Left cardiac atrium (tissue), 4 donors: ENCODE measurements at places on chromosomes 13 and 19. TPM values are rescaled to one million over a fixed set of nuclear protein-coding genes. Genes with fewer than 3 reads are reported as not detected.

GRCh38 chr19:2341244-2341751 lies 12.8 kb downstream of the SPPL2B start:
- no peak for DNase-seq

Gene ZNF470
- 3.4 TPM for total RNA-seq

Gene LGI4
- total RNA-seq, result 17.9 TPM

Gene TMEM38A
- total RNA-seq, result 6.7 TPM

DNA sequence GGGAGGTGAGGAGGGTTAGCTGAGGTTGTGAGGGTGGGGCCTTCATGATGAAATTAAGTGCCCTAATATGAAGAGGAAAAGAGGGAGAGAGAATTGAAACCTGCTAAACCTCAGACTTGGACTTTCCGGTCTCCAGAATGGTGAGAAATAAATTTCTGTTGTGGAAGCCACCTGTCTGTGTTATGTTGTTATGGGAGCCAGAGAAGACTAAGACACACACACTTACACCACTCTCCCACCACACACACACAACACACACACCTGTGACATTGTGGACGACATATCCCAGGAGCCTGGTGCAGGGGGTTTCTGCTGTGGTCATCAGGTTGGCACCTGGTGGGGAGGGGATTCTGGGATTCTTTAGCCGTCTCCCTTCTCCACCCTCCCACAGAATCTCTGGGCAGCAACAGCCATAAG lies 14.0 kb downstream of the KLK4 start:
- no peak for DNase-seq

GRCh38 chr13:36673838-36674326 lies at the start of gene SERTM1:
SERTM1 (plus strand) TSS chr13:36674020; CDS start chr13:36695079, 21,059 bp downstream.
- DNase-seq, result peak; percentile 25

DNA sequence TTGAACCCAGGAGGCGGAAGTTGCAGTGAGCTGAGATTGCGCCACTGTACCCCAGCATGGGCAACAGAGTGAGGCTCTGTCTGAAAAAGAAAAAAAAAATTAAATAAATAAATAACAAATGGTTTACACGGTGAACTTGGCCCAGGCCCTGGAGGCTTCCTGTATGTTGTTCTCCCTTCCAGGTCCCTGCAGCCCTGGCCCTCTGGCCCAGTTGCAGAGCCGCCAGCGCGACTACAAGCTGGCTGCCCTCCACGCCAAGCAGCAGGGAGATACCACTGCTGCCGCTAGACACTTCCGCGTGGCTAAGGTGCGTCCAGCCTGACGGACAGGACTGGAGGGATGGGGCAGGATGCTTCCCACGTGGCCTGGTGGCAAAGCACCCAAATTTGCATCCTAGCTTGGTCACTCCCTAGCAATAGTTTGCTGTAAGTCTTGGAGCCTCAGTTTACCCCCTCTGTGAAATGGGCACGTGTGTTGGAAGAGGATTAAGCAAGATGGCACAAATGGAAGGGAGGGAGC lies 11.9 kb downstream of the CC2D1A start:
- DNase-seq, result peak; percentile 45

Gene GRIK5
- total RNA-seq, result 12.6 TPM

Gene ATP1A3
- total RNA-seq, result 235 TPM

DNA sequence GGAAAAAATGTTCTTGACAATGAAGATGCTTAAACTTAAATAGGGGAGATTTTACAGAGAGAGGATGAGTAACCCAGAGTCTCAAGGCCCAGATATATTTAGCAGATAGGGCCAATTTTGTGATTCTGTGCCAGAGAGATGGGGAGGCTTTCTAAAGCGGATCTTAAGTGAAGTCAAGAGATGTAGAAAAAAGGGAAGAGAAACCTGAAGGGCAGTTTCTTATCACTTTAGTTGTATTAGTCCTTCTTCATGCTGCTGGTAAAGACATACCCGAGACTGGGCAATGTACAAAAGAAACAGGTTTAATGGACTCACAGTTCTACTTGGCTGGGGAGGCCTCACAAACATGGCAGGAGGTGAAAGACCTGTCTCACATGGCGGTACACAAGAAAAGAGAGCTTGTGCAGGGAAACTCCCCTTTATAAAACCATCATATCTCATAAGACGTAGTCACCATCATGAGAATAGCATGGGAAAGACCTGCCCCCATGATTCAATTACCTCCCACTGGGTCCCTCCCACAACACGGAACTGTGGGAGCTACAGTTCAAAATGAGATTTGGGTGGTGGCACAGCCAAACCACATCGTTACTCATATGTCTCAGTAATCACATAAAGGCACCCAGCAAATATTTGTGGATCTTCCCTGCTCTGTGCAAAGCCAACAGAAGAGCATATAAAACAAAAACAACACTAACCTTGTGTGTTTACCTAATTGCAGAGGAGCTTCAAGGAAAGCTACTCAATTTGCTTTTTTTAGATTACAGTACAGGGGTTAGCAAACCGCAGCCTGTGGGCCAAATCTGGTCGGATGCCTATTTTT lies 102.6 kb upstream of the MYCBP2 start:
- no peak for DNase-seq

DNA sequence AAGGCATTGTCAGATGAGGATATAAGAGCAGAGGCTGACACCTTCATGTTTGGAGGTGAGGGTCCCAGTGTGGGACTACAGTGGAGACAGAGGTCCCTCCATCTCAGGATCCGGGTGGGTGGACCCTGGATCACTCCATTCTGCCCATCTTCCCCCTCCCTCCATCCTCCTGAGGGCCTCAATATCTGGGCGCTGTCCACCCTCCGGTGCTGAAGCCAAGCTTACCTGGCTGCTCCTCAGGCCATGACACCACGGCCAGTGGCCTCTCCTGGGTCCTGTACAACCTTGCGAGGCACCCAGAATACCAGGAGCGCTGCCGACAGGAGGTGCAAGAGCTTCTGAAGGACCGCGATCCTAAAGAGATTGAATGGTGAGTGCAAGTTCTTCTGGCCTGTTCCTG lies 11.9 kb downstream of the CYP4F12 start:
- DNase-seq, result no peak

GRCh38 chr19:38134540-38135149 lies 89.4 kb downstream of the DPF1 start:
- peak; percentile 37 for DNase-seq

Gene MYO16
- 1.6 TPM for total RNA-seq

Gene ZNF560
- 0.92 TPM for total RNA-seq

GRCh38 chr13:101455863-101456262 lies 3.4 kb downstream of the ITGBL1 start:
- DNase-seq, result no peak

DNA sequence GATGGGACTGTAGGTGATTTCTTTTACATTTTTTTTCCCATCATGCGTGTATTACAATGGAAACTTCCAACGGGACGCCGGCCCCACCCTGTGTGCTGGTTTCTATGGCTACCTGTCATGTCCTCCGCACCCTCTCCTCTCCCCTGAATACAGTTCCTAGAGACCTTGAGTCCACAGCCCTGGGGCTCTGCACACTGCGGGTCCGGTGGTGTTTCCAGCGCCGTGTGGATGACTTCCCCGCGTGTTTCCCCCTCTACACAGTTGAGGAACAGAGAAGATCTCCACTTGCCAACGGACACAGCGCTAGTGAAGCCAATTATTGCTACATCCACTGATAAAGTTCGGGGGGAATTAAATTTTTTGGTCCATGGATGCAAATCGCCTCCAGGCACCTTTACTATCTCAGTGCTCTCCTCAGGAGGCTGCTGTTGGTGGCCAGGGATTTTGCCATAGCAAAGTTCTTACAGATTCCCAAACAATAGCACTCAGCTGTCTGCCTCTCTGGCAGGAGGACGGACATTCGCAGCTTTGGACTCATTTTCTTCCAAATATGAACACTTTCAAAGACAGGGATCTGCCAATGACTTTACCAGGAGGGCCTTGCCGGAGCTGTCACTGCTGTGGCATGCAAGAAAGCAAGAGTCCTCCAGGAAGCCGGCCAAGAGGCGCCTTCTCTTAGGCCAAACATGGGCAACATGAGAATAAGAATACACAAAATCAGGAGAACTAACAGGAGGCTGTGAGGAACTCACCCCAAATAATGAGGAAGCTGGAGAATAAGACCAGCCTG lies 39.3 kb upstream of the GAS6 start:
- no peak for DNase-seq

- DNase-seq, result no peak
Measured at GRCh38 chr13:72963762-72964161, 95.0 kb upstream of the KLF5 start.

- no peak for DNase-seq
Measured at GRCh38 chr19:54817670-54818536, 1.6 kb downstream of the KIR3DL1 start.

- no peak for DNase-seq
Measured at GRCh38 chr13:38735665-38736440, 49.0 kb downstream of the FREM2 start.

Gene HSPB6
- total RNA-seq, result 210 TPM

DNA sequence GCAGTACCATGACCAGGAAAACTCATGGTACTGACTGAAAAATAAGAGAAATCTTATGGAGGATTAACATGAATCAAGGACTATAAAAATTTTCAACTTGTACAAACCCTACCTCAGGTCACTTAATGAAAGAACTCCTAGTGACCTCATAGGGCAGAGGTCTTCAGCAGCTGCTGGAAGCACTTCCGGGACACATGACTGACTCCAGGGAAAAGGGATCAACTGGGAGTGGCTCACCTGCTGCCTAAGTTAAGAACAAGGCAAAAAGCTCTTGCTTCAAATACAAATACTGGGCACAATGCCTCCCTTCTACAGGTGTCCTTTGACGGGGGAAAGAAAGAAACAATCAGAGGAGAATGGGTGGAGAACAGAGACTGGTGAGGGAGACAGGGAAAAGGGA lies 18.6 kb downstream of the DOCK9 start:
- DNase-seq, result no peak

Gene ZNF285
- 3.9 TPM for total RNA-seq

Gene ZNF256
- total RNA-seq, result 9.6 TPM

Gene TUBA3C
- total RNA-seq, result not detected

DNA sequence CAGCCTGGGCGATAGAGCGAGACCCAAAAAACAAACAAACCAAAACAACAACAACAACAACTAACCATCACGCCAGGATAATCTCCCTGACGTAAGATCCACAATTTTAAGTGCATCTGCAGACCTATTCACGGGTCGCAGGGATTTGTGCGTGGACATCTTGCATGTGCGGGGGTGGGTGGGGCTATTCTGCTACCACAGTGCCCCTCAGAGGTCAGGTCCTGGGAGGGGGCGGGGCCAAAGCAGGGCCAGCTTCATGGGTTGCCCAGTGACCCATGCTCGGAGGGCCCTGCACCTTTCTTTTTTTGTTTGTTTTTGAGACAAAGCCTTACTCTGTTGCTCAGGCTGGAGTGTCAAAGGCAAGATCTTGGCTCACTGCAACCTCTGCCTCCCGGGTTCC lies 2.6 kb upstream of the CDC42EP5 start:
- DNase-seq, result no peak

GRCh38 chr13:113747291-113747833 lies 11.7 kb upstream of the TMEM255B start:
- DNase-seq, result peak; percentile 52

Gene SIGLEC9
- total RNA-seq, result 5.1 TPM

Gene PCP2
- total RNA-seq, result not detected

Gene FSD1
- total RNA-seq, result not detected

GRCh38 chr19:41249707-41250423 lies 14.3 kb upstream of the HNRNPUL1 start:
- no peak for DNase-seq

Gene PRSS57
- not detected for total RNA-seq

- DNase-seq, result no peak
Measured at GRCh38 chr13:87311165-87311564, 360.0 kb upstream of the SLITRK5 start.

Gene PEX11G
- 1.2 TPM for total RNA-seq

Gene PSG4
- not detected for total RNA-seq

DNA sequence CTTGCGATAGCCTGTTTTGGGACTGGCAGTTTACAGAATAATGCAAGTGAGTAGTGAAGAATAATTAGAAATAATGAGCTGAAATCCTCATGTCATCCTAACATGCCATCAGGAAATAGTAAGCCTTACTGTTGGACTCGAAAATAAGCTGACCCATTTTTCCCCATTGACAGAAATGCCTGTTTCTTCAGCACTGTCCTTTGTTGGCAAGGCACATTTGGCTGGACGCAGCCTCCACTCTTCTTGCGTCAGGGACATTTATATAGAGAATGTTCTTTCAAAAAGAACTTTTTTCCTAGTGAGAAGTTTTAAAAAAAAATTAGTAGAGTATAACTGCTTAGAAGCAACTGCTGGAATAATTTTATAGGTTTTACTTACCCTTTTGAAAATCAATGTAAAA lies 47.1 kb downstream of the ARHGAP35 start:
- peak; percentile 35 for DNase-seq

DNA sequence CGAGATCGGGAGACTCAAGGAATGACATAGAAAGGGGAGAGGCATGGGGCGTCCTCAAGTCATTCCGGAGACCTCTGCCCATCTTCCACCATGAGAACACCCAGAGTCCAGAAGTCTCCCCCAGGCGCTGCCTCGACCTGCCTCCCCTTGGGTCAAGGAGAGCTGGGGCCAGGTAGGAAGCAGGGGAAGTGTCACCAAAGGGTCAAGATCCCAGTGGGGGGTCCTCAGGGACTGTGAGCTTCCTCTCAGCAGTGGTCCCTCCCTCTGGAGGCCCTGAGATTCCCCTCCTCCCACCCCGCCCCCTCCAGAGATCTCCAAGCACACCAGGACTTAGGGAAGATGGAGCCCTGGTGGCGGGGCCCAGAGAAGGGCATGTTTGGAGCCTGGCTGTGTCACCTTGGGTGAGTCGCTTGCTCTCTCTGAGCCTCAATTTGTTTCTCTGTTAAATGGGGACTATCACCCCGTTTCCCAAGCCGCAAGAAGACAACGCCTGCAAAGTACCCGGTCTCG lies 919 bp downstream of the DACT3 start:
- DNase-seq, result no peak

GRCh38 chr19:33284756-33285155 lies 17.6 kb downstream of the CEBPA start:
- DNase-seq, result no peak
